ENCODE measurements at places on chromosomes 4 and X.
A peak's percentile ranks its signal among the peaks of the same experiment; 100 is the strongest.

DNA sequence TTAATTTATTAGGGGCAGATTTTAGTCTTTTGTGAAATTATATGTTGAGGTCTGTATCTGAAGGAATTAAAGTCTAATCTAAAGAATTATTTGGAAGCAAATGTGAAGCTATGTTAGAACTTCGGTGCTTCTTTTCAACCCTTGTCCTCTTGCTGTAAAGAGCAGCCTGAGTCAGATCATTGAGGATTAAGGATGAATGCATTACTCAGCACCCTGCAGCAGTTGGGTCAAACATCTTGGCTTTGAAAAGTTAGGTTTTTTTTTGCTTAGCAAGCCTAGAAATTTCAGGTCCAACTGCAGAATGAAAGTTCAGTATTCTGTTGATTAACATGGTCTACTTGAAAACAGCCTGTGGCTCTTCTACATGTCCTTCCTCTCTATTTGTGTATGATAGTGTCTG, 57.6 kb downstream of the SLC4A4 start:
- peak; percentile 53 for DNase-seq

GRCh38 chr4:150308824-150309472, 230.7 kb downstream of the DCLK2 start:
- no peak for DNase-seq

DNA sequence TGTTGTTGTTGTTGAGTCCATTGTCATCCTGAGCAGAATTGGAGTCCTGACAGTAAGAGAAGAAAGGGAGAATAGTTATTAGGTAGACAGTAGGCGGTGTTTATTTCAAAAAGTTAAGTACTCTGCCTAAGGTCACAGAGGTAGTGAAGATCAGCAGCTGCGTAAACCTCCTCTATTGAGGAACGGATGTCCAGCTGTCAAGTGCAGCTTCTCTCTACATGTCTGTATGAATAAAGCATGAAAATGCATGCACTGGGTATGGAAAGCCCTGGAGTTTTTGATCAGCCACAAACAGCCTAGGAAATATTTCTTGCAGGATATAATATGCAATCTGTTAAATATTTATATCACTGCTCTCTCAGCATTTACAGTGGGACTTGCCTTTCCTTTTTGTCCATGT, 109.4 kb upstream of the CBLL2 start:
- DNase-seq: no peak

GRCh38 chr4:109078724-109079123, 223.7 kb downstream of the COL25A1 start:
- peak; percentile 55 for DNase-seq

GRCh38 chr4:103754844-103755243, 35.1 kb upstream of the TACR3 start:
- DNase-seq: peak; percentile 69

GRCh38 chr4:114827651-114828050, 229.0 kb downstream of the UGT8 start:
- no peak for DNase-seq

- DNase-seq: no peak
Observed at GRCh38 chrX:45710081-45710801, 509.6 kb upstream of the DIPK2B start.

DNA sequence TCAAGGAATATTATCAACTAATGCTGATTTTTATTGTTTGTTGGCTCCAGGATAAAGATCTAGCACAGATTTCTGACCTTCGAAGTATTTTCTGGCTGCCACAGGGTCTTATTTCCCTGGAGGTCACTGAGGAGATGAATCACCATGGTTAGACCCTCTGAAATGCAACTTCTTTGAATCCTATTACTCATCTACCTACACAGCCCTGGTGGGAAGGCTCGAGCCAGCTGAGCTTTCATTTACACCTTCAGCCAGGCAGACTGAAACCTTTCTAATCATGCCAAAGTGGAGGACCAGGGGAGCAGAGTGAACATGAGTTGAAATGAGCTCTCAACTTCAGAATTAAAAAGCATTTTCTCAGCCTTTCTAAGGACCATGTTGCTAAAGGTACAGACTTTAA, 130.5 kb downstream of the SMIM20 start:
- DNase-seq: no peak

DNA sequence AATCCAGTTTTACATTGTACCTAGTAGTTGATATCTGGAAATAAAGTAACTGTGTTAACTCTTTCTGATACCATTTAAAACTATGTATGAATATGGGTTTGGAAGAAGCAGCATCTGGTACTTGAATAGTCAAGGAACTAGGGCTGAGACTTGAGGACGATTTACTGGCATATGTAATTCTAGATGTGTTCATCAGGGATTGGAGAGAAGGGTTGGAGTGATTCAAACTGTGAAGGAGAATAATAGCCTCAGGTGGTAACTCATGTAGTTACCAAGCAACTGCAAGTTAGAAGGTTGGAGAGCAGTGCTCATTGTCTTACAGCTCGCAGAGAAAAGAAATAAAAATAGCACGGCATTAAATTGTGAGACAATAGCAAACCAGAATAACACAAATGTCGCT, 29.5 kb upstream of the TXLNG start:
- no peak for DNase-seq

GRCh38 chr4:2836391-2836859, 7.2 kb upstream of the ADD1 start:
- no peak for DNase-seq

DNA sequence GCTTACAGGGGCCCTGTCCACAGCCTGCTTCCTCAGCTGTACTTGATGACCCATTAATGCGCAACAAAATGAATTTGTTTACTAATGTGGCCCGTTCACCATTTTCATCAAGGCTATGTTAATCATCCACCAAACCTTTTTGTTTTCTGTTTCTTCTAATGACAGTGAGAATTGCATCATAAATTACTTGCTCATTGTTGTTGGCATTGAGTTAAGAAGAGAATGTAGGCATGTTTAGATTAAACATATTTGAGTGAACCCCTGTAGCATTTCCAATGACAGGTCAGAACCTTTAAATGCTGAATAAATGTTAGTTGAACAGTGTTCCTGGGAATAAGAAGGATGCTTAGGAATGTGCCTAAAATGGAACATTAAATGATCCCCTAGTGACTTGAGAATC, 183.4 kb downstream of the SPRY1 start:
- DNase-seq: no peak

GRCh38 chrX:1205681-1206611, 6.5 kb downstream of the CRLF2 start:
- DNase-seq: peak; percentile 42

DNA sequence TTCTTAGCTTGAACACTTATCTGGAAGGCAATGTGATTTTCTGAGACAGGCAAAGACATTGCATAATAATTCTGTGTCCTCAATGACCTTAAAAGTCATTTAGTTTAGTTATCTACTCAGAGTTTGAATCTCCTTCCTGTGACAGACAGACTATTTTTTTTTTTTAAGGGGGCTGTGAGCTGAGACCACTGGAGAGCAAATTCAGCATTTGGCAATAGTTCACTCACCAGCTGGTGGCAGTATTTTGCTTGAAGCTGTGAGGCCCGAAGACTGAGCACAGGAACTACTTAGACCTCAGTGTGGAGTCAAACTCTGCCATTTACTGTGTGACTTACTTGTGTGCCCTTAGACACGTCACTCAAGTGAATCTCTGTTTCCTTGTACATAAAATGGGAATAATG, 22.9 kb upstream of the CPE start:
- DNase-seq: no peak

- DNase-seq: no peak
Observed at GRCh38 chrX:85569686-85570085, 190.2 kb upstream of the POF1B start.

DNA sequence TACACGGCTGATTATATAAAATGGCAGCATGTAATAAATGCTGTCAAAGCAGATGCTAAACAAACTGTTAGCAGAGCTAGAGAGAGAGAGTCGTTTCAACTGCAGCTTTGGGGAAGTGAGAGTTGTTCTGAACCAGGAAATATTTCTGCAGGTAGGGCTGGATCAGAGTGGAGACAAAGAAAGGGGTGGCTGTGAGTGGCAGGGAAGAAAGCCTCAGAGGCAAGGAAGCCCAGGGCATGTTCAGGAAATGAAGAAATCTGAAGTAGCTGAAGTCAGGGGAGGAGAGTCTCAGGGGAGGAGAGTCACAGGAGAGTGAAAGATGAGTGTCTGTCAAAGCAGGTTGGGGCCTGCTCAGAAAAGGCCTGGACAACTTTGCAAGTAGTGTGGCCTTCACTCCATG, 48.4 kb upstream of the RPS6KA3 start:
- DNase-seq: no peak

- no peak for DNase-seq
Observed at GRCh38 chr4:89336818-89337420, 29.3 kb upstream of the GPRIN3 start.

GRCh38 chrX:96704629-96705028, 20.0 kb downstream of the DIAPH2 start:
- no peak for DNase-seq

GRCh38 chrX:30659421-30659820, 6.2 kb downstream of the GK start:
- no peak for DNase-seq

GRCh38 chrX:30253257-30253656, 6.3 kb downstream of the MAGEB1 start:
- DNase-seq: no peak

GRCh38 chr4:111718763-111719559, 426.3 kb upstream of the FAM241A start:
- peak; percentile 9 for DNase-seq

DNA sequence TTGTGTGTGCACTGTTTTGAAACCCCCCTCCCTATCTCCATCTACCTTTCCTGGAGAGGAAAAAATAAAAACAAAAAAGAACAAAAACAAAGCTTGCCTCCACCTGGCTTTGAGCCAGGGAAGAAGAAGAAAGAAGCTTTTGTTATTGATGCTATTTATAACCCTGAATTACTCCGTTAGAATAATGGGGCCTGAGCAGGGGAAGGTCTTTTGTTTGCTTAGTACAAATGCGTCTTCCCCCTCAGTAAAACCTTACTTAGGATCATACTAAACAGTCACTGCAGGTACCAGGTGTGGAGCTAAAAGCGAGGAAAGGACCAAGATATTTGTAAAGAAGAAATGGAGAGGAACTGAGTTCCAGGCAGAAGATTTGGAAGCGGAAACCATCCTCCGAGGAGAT, 352.1 kb downstream of the KCNIP4 start:
- DNase-seq: no peak

DNA sequence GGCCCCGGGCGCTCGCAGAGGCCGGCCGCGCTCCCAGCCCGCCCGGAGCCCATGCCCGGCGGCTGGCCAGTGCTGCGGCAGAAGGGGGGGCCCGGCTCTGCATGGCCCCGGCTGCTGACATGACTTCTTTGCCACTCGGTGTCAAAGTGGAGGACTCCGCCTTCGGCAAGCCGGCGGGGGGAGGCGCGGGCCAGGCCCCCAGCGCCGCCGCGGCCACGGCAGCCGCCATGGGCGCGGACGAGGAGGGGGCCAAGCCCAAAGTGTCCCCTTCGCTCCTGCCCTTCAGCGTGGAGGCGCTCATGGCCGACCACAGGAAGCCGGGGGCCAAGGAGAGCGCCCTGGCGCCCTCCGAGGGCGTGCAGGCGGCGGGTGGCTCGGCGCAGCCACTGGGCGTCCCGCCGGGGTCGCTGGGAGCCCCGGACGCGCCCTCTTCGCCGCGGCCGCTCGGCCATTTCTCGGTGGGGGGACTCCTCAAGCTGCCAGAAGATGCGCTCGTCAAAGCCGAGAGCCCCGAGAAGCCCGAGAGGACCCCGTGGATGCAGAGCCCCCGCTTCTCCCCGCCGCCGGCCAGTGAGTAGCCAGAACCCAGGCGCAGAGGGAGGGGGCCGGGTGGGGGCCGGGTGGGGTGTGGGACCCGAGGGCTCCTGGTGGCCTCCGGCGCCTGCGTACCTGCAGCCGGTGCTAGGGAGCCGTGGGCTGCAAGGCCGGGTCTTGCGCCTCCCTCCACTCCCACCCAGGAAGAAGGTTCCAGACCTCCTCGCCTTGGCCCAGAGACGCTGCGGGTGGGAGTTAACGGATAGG, 534 bp downstream of the MSX1 start:
- no peak for DNase-seq

GRCh38 chr4:169068423-169068822, 58.4 kb upstream of the CBR4 start:
- DNase-seq: no peak

- no peak for DNase-seq
Observed at GRCh38 chr4:182853731-182854330, 63.4 kb downstream of the DCTD start.

- no peak for DNase-seq
Observed at GRCh38 chr4:47486231-47486673, 1.2 kb downstream of the ATP10D start.

GRCh38 chr4:68917016-68917415, 34.6 kb downstream of the UGT2A3 start:
- no peak for DNase-seq

DNA sequence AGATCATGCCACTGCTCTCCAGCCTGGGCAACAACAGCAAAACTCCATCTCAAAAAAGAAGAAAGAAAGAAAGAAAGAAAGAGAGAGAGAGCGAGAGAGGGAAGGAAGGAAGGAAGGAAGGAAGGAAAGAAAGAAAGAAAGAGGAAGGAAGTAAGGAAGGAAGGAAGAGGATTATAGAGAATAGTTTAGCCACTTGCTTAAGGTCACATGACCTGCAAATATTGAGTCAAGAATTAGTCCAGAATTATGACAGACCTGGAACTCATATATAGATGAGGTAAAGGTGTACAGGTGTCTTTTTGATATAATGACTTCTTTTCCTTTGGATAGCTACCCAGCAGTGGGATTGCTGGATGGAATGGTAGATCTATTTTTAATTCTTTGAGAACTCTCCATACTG, 25.6 kb upstream of the ANTXR2 start:
- DNase-seq: no peak

DNA sequence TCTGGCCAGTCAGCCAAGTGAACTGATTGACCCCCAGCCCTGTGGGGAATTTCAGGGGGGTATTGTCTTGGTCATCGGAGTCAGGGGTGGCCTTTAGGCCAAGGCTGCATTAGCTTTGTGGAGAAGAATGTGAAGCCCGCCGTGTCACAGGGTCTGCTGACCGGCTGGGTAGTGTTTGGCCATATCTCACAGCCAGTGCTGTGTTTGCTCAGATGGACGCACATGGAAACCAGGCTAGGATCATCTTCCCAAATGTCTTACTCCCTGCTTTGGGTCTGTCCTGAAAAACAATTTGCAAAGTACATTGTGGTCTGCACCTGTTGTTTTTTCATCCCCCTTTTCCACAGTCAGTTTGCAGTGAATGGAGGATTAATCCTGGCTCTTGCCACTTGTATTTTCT, 13.0 kb downstream of the TMEM164 start:
- DNase-seq: no peak

DNA sequence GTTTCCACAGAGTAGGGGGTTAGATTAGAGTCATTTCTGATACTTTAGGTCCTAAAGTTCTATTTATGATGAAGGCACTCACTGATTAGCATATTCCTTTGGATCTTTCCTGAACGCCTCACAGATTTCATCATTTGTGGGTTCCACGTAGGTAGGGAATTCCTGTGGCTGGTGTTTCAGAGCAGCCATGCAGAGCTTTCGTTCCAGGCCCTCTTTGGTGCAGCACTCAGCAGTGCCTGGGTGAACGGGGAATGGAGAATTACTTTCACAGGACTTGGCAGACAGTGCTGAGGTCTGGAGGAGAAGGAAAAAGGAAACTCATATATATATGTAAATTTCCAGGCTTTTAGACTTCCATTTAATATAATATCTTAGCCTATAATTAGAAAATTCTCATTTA, 18.5 kb downstream of the GC start:
- DNase-seq: peak; percentile 0

Data from retinal pigment epithelial cell (primary cell).